ENCODE measurements at places on chromosomes 13 and 19. TPM values are rescaled to one million over a fixed set of nuclear protein-coding genes. Genes with fewer than 3 reads are reported as not detected.

DNA sequence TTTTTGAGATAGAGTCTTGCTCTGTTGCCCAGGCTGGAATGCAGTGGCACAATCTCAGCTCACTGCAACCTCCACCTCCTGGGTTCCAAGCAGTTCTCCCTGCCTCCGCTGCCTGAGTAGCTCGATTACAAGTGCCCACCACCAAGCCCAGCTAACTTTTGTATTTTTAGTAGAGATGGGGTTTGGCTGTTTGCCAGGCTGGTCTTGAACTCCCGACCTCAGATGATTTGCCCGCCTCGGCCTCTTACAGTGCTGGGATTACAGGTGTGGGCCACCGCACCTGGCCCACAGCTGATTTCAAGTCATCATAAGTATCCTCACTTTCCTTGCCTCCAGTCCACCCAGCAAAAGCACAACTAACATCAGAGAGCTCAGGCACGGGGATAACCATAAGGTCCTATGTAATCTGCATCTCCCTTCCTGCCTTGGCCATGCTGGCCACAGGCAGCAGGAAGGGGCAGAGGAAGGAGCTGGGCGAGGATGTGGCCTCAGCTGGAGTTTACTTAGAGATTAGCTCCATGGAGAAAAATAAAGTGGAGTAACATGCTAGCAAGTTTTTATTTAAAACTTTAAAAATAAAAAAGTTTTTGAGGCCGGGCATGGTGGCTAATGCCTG, 22.9 kb upstream of the ADGRE1 start:
- DNase-seq = no peak

- no peak for DNase-seq
Observed at GRCh38 chr13:22451327-22451741, 729.4 kb upstream of the SGCG start.

- no peak for DNase-seq
Observed at GRCh38 chr19:1080360-1081161, 13.6 kb downstream of the ARHGAP45 start.

GRCh38 chr13:114019367-114019766, 45.5 kb upstream of the C13orf46 start:
- no peak for DNase-seq

- DNase-seq = no peak
Observed at GRCh38 chr13:99938635-99939034, 32.9 kb downstream of the ZIC5 start.

DNA sequence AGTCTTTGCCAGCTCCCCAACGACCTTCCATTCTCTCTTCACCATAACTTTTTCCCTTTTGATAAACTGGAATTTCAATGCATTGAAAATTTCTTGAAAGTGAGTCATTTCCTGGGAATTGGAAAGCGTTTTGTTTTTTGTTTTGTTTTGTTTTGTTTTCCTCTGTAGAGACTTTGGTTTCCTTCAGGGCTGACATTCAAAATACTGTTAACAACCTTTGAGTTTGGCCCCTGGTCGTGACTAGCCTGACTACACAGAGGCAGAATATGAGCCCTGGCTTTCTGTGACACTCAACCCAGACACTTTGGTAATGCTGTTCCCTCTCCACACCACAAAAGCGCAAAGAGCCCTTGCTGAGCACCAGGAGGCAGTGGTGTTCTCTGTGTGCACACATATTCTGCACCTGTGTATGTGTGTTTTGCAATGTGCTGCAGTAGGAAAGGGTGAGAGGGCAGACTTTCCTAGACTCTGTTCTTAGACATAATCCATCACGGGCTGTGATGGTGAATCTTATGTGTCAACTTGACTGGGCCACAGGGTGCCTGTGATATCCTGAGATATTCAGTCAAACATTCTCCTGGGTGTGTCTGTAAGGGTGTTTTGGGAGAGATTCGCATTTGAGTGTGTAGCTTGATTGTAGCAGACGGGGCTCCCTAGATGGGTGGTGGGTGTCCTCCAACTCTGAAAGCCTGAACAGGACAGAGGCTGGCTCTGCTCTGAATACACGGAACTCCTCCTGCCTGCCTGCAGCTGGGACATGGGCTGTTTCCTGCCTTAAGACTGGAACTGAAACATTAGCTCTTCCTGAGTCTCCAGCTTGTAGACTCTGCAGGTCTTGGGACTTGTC, 29.5 kb upstream of the ANKRD10 start:
- DNase-seq = no peak

DNA sequence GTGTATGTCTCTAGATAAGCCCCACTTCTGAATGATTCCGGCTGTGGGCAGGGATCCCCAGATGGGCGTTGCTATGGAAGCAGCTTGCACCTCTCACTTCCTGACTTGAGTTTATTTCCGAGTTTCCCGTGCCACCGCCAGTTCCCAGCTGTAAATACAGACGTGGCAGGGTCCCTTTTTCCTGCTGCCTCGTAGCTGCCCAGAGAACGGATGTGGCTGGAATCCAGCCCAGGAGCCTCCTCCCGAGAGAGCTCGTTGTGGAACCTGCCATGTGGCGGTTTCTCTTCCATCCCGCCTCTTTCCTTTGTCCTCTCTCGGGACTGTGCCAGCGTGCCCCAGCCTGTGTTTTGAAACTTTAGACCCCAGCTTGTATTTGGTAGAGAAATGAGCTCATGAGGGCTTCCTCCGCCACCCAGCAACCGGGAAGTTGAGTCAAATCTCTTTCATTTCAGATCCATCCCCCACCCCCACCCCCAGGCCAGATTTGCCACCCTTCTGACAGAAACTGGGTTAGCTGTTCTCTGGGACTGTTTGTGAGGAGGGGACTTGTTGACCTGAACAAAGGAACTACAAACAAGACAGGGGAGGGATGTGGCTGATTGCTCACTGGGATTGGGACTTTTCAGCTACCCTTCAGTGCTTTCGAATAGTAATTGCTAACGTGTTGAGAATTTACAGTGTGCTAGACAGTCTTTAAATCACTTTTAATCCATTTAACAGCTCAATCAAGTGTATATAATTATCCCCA, 96.6 kb downstream of the SIPA1L3 start:
- DNase-seq = peak; percentile 89

DNA sequence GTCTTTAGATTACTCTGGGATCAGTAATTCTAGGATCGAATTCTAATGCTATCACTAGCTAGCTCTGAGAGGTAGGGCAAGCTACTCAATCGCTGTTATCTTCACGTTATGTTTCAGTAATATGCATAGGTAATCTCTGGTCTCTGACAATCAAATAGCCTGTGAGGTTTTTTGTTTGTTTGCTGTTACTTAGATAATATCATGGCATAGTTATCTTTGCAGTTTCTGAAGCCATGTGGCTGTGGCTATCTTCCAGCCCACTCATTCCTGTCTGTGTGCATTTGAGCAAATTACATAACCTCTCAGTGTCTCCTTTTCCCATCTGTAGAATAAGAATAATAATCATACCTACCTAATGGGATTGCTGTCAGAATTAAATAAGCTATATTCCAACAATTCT, 330.2 kb downstream of the PCDH9 start:
- DNase-seq = no peak

- DNase-seq = no peak
Observed at GRCh38 chr13:114151031-114151430, 18.6 kb upstream of the RASA3 start.

Gene ERICH4
- total RNA-seq = not detected

Gene EDNRB
- total RNA-seq = not detected

Gene PRRG2
- 0.32 TPM for total RNA-seq

Gene OR7C1
- total RNA-seq = not detected

Gene KLF1
- not detected for total RNA-seq

Gene ZNF317
- 31.4 TPM for total RNA-seq

Data from osteocyte (in vitro differentiated cells).